ENCODE measurements at places on chromosomes 13 and 19.
A peak's percentile ranks its signal among the peaks of the same experiment; 100 is the strongest.

DNA sequence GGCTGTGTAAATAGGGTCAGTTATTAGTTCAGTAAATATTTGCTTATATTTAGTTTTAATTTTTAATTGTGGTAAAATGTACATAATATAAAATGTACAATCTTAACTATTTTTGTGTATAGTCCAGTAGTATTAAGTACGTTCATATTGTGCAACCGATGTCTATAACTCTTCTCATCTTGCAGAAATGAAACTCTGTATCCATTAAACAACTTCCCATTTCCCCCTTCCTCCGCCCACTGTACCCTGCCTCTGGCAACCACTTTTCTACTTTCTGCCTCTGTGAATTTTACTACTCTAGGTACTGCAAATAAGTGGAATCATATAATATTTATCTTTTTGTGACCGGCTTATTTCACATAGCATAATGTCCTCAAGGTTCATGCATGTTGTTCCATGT is 24.4 kb downstream of the UBAC2 start:
- DNase-seq: no peak

DNA sequence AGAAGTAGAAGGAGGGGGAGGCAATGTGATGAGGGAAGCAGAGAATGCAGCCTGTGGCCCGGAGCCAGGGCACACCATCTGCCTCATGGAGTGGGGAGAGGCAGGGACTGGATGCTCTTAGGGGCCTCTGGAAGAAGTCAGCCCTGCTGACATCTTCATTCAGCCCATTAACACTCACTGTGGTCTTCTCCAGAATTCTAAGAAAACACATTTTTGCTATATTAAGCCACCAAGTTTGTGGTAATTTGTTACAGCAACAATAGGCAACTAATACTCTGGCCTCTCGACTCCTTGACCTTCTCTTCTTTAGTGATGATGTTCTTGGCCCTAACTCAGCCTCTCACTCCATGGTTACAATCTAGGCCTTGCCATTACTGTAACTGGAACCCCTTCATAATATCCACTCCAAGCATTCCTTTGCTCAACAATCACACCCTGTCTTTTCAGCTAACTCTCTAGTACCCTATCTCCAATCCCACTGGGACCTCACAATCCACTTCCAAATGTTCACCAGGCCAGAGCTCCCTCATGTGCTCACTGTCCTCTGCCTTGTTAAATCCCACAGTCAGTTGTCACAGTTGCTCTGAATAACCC is 98.5 kb downstream of the MIPEP start:
- no peak for DNase-seq

DNA sequence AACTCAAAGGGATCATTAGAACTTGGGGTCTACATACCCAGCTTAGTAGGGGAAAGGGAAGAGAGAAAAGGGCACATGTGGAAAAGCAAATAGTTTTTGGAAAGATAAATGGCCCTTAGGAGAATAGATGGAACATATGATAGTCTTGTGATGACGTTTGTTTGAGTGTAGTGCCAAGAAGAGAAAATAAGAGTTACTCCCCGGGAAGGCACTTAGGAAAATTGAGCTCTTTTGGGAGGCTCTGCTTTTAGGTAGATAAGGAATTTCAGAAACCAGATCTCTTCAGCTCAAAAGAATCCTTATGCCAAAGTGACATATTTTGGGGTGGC is 44.8 kb upstream of the SERTM1 start:
- no peak for DNase-seq

DNA sequence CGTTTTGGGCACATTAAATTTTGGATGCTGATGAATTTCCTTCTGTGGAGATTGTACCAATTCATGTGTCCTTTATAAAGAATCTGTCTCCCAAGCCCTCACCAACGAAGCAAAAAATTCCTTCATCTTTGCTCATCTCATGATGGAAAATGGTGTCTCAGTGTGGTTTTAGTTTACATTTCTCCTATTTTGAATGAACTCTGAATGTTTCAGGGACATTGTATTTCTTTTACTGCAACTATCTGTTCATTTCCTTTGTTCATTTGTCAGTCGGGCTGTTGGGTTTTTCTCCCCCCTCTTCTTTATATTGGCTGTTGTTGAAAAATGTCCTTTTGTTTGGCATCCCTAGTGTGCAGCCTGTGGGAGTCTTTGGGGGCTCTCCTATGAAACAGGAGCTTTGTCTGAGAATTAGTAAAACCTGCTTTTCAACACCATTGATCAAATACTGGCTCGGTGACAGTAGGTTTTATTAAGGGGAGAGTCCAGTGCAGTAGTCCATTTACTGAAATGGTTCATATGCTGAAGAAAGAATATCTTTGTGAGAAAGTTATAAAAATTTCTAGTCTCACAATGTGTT is 91.3 kb upstream of the C1QTNF9B start:
- no peak for DNase-seq

GRCh38 chr19:51146751-51147150 is 4.7 kb downstream of the SIGLEC7 start:
- no peak for DNase-seq

DNA sequence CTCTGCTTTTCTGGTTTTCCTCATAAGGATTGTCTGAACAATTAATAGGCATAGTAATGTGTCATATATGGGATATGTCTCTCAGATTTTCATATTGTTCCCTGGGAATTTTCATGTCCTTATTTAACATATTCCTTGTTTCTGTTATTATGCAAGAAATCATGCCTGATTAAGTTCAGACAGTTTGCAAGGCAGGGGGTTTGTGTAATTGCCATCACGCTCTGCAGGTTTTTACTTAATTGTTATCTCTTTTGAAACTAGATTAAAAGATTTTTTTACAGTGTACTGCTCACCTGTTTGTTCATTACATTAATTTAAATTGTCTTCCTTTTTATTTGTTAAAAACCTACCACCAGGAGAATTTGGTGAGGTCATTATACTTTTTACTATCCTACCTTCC is 1253.2 kb upstream of the PRR20A start:
- DNase-seq: no peak

- no peak for DNase-seq
These were observed at the start of gene EXOC3L2 for GRCh38 chr19:45245334-45245787. Gene EXOC3L2, minus strand, starts transcription at chr19:45245407. Its CDS starts 6,362 bp downstream, at chr19:45239045.

DNA sequence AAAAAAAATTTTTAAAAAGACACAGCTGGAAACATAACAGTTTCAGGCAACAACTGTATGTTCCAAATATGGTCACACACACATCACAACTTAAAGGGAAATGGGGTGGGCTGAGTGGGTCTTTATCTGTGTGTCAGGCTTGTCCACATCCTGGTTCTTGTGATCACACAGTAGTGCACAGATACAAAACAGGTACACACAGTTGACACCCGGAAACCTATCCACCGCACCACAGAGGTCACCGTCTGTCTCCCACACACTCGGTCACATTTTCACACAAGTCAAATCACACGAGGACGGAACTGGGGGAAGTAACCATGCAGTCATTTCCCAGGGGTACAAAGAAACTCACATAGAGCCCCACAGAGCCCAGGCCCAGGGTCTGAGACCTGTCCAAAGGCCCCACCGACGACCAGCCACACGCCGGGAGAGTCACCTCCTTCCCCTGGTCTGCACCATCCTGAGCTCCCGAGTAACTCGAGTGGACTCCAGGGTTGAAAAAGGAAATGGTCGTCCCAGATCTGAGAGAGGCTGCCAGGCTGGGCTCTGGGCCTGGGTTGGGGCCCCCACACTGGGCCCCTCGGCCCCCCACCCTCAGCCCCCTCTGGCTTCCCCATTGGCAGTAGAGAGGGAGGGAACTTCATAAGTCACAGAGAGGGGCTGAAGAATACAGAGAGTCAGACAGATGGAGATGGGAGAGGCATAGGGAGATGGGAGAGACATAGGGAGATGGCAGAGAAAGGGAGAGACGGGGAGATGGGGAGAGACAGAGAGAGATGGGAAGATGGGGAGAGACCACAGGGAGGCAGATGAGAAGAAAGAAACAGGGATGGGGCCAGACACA is 1.3 kb upstream of the PPAN start:
- DNase-seq: no peak

GRCh38 chr13:87677496-87678371 is 6.6 kb downstream of the SLITRK5 start:
- DNase-seq: no peak

DNA sequence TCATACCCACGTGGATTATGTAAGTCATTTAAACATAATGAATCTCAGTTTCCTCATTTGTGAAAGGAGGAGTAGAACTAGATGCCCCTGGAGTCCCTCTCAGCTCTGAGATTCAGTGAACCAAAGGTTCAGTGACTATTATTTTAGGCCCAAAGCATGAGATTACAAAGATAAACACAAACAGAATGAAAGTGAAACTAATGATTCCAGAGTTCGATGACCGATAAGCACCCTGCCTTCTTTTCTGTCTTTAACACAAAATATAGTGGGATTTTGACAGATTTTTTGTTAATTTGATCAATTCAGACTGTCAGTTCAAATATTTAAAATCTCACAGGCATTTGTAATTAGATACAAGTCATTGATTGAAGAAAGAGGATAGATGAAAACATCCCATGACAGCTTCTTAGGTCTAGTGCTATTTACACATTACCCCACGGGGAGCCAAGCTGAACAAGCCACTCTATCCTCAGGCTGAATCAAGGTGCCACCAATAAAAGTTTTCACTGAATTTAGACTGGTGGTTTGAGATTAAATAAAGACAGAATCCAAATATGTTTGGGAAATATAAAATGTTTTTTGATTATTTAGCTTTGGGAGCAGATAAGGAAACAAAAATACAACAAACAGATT is 64.6 kb upstream of the RAP2A start:
- DNase-seq: no peak

- no peak for DNase-seq
These were observed 349.5 kb downstream of the IRS2 start for GRCh38 chr13:109436841-109437240.

DNA sequence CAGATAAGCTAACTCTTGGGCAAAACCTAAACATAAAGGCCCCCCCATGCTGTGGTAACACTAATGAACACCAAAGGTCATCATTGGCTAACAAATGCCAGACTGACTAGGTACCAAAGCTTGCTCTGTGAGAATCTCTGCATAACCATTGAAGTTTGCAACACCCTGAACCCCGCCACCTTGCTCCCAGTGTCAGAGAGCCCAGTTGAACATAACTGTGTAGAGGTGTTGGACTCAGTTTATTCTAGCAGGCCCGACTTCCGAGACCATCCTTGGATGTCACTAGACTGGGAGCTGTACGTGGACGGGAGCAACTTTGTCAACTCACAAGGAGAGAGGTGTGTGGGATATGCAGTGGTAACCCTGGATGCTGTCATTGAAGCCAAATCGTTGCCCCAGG is 602.2 kb downstream of the UQCRFS1 start:
- DNase-seq: no peak

- no peak for DNase-seq
These were observed 55.8 kb upstream of the KCTD15 start for GRCh38 chr19:33740811-33741396.

- DNase-seq: no peak
These were observed 14.8 kb upstream of the GPI start for GRCh38 chr19:34350161-34350561.

- DNase-seq: no peak
These were observed 5.4 kb upstream of the ZNF98 start for GRCh38 chr19:22427547-22427946.

DNA sequence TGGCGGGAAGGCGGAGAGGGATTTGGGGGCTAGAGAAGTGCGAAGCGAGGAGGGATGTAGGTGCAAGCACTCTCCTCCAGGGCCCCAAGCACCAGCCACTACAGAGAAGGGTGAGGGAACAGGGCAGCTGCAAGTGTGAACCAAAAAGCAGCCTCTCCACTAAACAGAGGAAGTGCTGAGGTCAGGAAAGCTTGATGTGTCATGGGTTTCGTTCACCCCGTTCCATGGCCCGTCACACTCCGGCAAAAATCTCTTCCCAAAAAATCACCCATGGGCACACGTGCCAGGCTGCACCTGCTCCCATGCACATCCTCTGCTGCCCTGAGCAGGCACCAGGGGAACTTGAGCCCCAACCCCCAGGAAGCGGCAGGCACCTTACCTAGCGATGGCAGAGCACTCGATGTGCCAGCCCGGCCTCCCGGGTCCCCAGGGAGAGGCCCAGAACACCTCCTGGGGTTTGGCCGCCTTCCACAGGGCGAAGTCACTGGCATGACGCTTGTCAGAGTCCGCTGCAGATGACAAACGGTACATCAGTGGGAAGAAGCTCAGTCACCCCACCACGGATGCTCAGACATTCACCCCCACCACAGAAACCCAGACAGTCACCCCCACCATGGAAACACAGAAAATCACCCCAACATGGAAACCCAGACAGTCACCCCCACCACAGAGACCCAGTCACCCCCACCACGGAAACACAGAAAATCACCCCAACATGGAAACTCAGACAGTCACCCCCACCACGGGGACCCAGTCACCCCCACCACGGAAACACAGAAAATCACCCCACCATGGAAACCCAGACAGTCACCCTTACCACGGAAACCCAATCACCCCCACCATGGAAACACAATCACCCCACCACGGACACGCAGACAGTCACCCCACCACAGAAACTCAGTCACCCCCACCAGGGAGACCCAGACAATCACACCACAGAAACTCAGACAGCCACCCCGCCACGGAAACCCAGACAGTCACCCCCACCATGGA is 29.0 kb downstream of the CARS2 start:
- peak; percentile 54 for DNase-seq

- peak; percentile 83 for DNase-seq
These were observed 12.2 kb upstream of the CCDC97 start for GRCh38 chr19:41297628-41298347.

GRCh38 chr13:102724923-102725322 is 30.1 kb upstream of the METTL21C start:
- no peak for DNase-seq

DNA sequence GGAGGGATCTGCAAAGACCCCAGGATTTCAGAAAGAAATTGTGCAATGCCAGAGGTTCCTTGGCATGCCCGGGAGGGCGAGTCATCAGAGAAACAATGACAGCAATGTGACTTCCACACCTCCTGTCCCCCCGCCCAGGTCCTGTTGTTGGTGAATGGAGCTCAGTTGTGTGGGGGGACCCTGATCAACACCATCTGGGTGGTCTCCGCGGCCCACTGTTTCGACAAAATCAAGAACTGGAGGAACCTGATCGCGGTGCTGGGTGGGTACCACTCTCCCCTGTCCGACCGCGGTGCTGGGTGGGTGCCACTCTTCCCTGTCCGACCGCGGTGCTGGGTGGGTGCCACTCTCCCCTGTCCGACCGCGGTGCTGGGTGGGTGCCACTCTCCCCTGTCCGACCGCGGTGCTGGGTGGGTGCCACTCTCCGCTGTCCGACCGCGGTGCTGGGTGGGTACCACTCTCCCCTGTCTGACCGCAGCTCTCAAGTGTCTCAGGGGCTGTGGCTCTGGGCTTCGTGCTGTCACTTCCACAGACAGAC is 5.2 kb upstream of the F10 start:
- no peak for DNase-seq

- DNase-seq: no peak
These were observed 110.9 kb upstream of the CSNK1A1L start for GRCh38 chr13:37216331-37216730.
